Posterior cingulate gyrus (tissue), 11 donors: ENCODE measurements at places on chromosomes 3 and 15.

- DNase-seq = no peak
Observed at GRCh38 chr3:111684640-111685039, 89.5 kb upstream of the ZBED2 start.

GRCh38 chr15:29736012-29736743 is 86.1 kb downstream of the TJP1 start:
- no peak for DNase-seq

GRCh38 chr3:33229947-33230346 is 11.3 kb upstream of the SUSD5 start:
- no peak for DNase-seq

DNA sequence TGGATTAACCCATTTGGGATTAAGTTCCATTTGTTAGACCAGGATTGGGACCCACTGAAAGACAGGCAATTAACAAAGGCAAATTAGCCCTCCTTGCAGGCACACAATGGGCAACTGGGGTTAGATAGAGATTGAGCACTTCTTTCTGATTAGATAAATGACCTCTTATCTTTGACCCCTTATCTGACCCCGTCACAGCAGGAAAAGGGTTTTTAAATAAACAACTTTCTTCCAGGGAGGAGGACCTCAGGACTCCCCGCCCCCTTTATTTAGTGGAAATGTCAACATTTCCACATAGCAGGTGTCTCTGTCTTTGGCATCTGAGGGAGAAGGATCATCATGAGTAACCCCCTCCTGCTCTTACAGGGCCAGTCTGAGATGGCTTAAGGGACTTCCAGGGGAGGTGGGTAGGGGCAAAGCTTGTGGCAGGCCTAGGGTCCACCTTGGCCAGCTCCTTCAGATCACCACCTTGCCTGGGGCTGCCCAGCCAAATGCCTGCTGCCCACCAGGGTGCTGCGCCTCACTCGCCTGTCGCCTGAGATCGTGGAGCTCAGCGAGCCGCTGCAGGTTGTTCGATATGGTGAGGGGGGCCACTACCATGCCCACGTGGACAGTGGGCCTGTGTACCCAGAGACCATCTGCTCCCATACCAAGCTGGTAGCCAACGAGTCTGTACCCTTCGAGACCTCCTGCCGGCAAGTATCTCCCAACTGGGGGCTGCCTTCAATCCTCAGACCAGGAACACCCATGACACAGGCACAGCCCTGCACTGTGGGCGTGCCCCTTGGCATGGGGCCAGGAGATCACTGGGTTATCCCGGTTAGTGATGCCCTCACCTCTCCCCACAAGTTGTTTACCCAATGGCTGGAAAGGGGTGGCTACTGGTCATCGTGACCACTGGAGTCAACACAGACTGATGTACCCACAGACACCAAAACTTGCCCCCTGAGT is 2.6 kb upstream of the WDR6 start:
- DNase-seq = no peak

DNA sequence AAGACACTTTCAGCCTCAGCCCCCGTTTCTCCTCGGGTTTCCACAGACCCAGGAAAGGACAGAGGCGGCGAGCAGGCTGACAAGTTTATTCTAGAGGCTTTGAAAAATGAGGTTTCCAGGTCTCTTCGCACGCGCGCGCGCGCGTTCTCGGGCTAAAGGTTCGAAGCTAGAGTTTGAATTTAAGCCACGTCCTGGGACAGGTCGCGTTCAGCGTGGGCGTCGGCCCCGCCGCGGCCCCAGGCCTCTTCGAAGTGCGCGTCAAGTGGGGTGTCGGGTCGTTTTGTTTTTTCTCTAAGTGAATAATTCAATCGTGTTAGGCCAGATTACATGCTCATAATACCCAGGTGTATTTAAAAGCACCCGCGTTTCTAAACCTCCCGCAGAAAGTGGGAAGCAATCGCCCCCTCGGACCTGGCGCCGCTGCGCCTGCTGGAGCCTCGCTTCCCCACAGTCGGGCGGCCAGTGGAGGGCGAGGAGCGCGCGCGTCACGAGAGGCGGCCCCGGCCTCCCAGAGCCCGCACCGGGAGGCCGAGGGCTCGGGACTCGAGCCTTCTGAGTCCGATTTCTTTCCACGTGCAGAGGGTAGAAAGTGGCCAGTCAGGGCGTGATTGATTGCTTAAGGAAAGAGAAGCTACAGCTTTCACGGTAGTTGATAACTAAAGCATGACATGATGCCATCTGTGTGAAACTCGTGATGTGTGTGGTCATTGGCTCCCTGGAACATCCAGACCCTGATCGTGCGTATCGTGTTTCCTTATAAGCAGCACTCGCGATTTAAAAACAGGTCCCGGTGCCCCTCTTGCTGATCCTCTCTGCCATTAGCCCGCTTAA is 15.8 kb upstream of the SOX2 start:
- peak; percentile 92 for DNase-seq

DNA sequence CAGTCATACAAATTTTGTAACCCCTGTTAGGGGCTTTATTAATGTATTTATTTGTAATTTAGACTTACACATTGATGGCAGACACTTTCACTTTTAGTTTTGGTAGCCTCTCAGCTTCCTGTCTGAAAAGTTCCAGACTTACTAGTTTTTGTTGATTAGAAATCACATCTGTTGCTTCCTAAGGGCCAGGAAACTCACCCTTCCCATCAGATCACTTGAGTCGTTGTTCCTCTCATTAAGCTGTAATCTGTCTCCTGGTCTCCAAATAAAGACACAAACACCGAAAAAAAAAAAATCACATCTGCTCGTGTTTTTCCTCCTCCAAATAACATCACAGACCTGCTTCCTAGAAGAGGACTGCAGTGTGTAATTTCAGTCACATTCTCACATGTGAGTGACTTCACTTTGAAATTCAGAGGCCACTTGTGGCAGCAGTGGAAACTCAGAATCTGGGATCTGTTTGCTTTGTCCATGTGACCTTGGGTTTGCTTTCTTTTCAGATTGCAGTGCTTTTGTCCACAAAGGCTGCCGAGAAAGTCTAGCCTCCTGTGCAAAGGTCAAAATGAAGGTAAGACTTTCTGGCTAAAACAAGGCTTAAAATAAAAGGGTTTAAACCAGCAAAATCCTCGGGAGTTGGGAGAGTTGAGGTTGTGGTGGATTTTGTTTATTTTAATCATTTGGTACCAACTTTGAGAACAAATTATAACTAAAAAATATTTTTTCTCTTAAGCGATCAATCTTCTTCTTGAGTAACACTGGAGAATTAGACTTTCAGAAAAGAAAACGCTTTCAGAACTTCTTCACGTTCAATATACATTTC is 87.0 kb downstream of the KLHL25 start:
- no peak for DNase-seq

- no peak for DNase-seq
Observed at GRCh38 chr15:33547876-33548275, 237.1 kb downstream of the RYR3 start.

DNA sequence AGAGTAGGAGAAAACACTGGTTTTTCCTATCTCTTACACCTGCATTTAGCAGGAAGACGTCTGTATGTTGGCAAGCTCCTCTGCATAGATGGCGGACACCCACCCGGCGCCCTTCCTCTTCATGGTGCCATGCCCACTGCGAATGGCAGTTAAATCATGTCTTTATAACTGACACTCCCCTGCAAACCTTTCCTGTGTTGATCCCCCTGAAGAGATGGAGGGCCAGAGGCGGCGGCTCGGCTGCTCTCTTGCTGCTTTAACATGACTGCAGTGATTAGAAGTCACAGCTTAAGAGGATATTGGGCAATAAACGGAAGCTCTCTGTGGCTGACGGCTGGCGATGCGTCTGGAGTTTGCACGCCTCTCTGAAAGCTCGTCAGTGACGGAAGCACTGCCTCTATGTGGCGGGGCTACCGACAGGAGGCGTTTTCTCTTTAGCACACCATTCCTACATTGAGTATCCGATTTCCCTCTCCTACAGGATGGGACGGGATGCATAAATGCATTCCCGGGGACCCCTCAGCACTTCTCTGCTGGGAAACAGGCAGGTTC is 25.5 kb upstream of the SNRPA1 start:
- no peak for DNase-seq

DNA sequence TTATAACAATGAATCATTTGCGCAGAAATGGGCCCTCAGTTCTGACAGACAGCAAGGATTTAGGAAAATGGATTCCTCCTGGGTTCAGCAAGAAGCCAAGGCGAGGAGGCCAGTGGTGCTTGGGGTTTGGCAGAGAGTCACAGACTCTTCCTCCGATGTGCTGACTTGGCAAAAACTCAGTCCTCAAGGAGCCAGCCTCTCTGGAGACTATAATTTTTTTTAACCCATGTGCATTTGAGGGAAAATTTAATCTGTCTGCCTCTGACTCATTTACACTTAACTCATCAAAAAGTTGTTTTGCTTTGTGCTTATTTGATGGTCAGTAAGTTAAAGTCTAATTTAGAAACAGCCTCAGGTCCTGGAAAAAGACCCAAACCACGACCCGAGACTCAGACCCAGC is 34.2 kb upstream of the SLC24A5 start:
- DNase-seq = no peak

DNA sequence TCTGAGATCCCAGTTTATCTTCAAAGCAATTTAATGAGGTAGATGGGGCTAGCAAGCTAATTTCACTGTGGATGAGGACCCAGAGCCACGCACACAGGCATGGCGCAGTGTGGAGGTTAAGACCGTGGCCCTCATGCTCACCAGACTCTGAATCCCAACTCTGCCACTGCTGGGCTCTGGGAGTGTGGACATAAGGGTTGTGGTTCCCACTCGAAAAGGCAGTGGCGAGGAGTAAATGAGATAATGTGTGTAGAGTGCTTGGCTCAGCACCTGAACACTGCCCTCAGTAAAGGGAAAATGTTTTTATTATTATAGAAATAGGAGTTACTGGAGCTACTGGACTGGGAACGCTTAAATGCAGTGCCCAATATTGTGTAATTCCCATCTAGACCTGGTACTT is 243.5 kb upstream of the TPM1 start:
- DNase-seq = no peak

GRCh38 chr3:181076558-181076957 is 87.0 kb upstream of the DNAJC19 start:
- DNase-seq = no peak

DNA sequence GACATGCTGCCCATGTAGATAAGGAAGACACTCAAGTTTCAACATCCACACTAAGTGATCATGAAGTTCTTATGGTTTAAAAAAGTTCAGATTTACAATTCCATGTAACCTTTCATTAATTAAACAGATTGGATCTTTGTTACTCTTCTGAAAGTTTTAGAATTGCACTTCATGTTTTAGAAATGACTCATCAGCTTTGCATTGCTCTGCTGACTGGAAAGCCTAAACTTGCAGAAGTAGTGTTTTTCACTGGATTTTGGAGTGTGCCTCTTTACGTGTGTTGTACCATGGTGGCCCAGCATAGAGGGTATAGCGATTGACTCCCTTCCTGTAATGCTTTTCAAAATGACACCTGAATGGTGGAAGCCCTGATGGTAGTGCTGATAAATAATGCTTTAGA is 157.9 kb downstream of the BBX start:
- no peak for DNase-seq

DNA sequence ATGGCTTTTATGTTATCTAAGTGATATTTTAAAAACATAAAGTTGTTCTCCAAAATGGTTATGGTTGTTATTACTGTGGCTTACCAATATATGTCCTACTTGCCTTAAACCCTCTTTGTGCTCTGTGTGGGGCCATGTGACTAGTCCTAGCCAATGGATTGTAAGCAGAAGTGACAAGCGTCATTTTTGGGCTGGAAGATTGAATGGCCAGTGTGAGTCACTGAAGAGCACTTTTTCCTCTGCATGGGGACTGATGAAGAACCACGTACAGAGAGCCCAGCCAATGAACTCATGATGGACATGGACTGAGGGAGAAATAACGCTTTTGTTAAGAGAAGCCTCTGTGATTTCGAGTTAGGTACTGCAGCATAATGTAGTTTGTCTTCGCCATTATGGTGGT is 332.7 kb downstream of the EDEM1 start:
- DNase-seq = no peak

DNA sequence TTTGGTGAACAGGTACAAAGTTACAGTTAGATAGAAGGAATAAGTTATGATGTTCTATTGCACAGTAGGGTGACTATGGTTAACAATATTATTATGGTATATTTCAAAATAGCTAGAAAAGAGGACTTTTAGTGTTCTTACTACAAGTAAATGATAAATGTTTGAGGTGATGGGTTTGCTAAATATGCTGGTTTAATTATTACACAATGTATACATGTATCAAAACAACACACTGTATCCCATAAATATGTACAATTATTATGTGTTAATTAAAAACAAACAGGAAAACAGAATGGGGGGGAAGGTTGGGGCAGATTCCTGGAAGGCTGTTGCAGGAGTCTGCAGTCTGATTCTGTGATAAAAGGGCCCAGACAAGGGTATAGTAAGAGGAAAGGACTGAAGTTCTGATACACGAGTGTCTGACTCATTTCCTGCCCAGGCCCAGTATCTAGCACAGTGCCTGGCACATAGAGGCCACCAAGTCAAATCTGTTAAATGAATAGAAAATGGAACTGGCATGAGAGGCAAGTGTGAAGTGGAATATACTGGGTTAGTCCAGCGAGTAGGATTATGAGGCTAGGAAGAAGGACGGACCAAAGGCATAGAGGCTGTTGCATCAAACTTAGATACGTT is 7.2 kb upstream of the ENTPD3 start:
- DNase-seq = no peak

GRCh38 chr15:83207009-83207659 is 489 bp downstream of the HDGFL3 start:
- DNase-seq = peak; percentile 89
